ENCODE measurements at places on chromosomes 3 and 15.

- DNase-seq = no peak
Measured at GRCh38 chr3:64667887-64668581, 19.8 kb downstream of the ADAMTS9 start.

DNA sequence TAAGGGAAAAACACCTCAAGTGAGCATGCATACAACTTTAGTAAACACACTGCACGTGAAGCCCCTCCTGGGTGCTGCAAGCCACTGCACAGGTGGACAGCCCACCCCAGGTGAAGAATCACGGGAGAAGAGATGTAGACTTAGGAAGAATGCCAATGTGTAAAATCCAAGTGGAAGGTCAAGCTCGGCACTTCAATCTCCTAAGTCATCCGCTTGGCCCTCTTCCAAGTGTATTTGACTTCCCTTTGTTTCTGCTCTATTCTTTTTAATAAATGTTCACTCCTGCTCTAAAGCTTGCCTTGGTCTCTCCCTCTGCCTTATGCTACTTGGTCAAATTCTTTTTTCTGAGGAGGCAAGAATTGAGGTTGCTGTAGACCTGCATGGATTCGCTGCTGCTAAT is 316.6 kb downstream of the EDEM1 start:
- DNase-seq = no peak

GRCh38 chr3:195878424-195879274 is 29.7 kb downstream of the TNK2 start:
- DNase-seq = no peak

DNA sequence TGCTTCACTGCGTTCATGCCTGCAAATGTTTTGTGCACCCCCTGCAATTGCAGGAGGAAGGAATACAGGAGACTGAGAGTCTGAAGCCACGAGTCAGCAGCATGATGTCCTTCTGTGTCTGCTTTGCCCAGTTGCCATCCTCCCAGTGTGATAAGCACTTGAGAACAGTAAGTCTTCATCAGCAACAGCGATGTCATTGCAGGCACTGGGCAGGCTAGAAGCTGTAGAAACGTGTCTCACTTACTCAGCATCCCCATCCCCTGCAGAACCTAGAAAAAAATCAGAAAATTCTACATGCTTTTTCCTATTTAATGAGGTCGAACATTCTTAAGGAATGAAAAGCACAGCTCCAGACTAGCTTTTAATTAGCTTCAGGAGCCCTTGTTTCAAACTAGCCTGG is 156.5 kb upstream of the LPP start:
- no peak for DNase-seq

DNA sequence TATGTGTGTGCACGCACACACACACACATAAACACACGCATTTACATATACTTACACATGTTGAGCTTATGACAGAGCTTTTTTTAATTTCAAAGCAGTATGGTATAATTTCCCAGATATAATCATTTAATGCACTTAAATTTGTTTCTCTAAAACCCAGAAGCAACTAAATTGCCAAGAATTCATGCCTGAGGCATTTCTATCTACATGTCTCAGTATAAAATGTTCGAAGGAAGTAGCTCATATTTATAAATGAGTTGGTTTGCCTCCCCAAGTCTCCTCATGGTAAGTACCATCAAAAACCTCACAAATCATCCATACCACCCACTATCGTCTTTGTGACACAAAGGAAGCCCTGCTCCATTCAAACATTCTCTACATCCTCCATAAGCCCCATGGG is 130.6 kb downstream of the RPL22L1 start:
- no peak for DNase-seq

DNA sequence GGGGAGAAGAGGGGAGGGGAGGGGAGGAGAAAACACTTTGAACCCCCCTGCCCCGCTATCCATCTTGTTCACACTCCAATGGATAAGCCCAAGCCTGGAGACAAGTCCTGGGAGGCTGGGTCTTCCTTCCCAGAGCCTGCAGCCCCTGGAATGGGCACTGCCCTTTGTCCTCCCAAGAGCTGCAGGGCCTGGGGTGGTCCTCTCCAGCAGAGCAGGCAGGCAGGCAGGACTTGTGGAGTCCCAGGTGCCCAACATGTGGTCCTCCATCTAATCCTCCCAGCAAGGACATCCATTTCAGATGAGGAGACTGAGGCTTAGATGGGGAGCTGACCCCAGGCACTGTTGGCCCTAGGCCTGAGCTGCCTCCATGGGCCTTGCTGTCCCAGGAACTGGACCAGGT is 10.4 kb upstream of the MESP2 start:
- no peak for DNase-seq

DNA sequence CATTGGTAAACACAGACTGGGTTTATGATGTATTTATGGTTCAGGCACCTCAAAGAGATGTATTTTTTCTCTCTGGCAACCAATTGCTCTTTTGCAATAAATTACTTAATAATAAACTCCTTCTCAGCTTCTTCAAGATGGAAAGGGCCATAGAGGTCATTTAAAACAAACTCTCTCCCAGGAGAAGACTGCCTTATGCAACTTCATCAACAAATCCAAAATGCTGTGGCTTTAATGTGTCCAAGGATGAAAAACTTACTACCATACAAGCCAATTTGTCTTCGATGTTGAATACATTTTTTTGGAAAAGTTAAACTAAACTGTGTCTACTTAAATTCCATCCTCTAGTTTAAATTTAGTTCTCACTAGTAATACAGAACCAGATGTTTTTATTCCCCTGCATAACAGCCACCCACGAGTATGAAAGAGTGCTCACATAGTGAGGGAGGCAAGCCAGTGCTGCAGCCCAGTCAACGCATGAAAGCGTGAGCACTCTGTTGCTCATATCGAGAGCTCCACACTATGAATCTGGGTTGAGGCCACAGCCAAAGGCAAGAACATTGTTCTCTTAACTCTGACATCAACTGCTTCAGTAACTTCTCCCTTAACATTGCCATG is 761.3 kb upstream of the GRM7 start:
- DNase-seq = no peak

Data from T-helper 9 cell (primary cell).